Adrenal gland (tissue), 19 donors: ENCODE measurements at places on chromosomes 3 and 15. TPM values are rescaled to one million over a fixed set of nuclear protein-coding genes. Genes with fewer than 3 reads are reported as not detected.

GRCh38 chr15:97189162-97189780 is 771.2 kb upstream of the ARRDC4 start:
- H3K4me3 ChIP-seq: no peak overlapping the region
- no peaks in the 10 kb centered on the region for H3K36me3 ChIP-seq
- no peaks in the 10 kb centered on the region for H3K4me1 ChIP-seq
- no peak for DNase-seq
- H3K27me3 ChIP-seq: no peaks in the 10 kb centered on the region
- no peak overlapping the region for H3K27ac ChIP-seq

- no peaks in the 10 kb centered on the region for H3K36me3 ChIP-seq
- H3K27ac ChIP-seq: no peak overlapping the region
- peaks cover 16% of the 10 kb centered on the region for H3K4me1 ChIP-seq
- no peaks in the 10 kb centered on the region for H3K27me3 ChIP-seq
- DNase-seq: no peak
Measured at GRCh38 chr3:52080830-52081719, 24.7 kb upstream of the DUSP7 start.

DNA sequence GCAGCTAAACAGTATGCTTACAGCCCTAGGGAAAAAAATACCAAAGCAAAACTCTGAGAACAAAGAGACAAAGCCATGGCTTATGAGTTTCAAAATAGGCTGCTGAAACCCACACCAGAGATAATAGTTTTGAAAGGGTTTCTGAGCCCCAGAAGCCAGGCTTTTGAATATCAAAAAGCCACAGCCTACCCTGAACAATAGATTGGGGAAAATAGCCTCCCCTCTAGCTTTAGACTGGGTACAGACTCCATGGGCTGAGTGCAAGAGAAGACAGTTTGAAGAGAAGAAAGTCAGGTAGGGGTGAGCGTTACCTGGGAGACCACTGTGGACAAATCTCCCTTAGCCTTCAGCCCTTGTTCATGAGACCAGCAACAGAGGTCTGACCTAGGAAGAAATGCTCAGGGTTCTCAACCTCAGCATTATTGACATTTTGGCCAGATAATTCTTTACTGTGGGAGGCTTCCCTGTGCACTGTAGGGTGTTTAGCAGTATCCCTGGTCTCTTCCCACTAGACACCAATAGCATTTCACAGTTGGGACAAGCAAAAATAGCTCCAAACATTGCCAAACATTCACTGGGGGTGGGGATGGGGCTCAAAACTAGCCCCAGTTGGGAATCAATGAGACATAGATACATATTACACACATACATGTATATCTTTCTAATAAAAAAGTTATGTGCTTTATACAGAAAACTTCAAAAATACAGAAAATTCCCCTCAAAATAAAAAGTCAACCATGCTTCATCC is 11.6 kb upstream of the TAFA4 start:
- H3K4me3 ChIP-seq: no peak overlapping the region
- no peak overlapping the region for H3K27ac ChIP-seq
- no peaks in the 10 kb centered on the region for H3K4me1 ChIP-seq
- no peak for DNase-seq
- no peaks in the 10 kb centered on the region for H3K27me3 ChIP-seq

DNA sequence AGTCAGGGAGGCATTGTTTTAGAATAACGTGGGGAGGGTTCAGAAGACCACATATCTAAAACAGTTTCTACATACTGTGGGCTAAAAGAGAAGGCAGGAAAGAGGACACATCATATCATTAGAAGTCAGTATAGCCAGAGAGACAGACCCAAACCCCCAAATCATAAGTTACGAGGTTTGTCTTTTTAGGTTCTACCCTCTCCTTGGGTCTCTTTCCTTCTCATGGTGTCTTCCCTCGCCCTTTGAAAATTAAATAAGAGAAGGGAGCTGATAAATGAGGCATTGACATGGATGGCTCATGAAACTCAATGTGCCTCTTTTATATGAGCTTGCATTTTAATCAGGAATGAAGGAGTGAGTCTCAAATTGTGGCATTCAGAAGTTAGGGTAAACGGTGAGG is 3.4 kb downstream of the UPK1B start:
- no peaks in the 10 kb centered on the region for H3K4me1 ChIP-seq
- H3K27ac ChIP-seq: no peak overlapping the region
- DNase-seq: no peak
- H3K4me3 ChIP-seq: no peak overlapping the region
- H3K36me3 ChIP-seq: no peaks in the 10 kb centered on the region

DNA sequence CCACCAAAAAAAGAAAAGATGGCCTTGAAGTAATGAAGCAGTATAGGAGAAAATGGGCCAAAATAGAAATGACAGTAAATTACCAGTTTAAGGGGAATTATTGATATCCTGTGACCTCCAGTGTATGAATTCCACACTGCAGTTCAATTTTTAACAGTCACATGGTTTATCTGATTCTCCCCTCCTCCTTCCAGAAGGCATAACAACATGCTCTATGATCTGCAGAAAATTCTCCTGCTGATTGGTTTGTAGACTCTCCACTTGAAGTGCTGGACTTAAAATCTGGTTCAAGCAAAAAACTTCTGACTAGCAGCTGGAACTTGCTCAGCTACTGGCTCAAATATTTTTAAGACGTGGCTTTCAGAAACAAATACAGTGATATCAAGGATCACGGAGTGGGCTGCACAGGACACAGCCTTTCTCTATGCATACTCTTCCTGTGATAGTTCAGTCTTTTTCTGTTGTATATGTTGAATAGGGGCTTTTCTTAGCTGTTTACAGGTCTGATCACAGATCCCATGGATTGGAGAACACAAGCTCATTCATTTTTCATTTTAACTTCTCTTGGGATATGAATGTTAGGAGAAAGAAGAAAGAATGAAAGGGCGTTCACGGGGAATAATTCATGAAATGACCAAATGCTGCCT is 211.5 kb downstream of the LSAMP start:
- H3K27me3 ChIP-seq: no peaks in the 10 kb centered on the region
- no peaks in the 10 kb centered on the region for H3K4me1 ChIP-seq
- H3K36me3 ChIP-seq: no peaks in the 10 kb centered on the region
- no peak overlapping the region for H3K4me3 ChIP-seq

GRCh38 chr15:31338318-31338878 is 11.8 kb downstream of the KLF13 start:
- peaks cover 79% of the 10 kb centered on the region for H3K4me1 ChIP-seq
- DNase-seq: no peak
- H3K36me3 ChIP-seq: no peaks in the 10 kb centered on the region
- peak overlapping the region; percentile 64 for H3K27ac ChIP-seq
- no peaks in the 10 kb centered on the region for H3K27me3 ChIP-seq

DNA sequence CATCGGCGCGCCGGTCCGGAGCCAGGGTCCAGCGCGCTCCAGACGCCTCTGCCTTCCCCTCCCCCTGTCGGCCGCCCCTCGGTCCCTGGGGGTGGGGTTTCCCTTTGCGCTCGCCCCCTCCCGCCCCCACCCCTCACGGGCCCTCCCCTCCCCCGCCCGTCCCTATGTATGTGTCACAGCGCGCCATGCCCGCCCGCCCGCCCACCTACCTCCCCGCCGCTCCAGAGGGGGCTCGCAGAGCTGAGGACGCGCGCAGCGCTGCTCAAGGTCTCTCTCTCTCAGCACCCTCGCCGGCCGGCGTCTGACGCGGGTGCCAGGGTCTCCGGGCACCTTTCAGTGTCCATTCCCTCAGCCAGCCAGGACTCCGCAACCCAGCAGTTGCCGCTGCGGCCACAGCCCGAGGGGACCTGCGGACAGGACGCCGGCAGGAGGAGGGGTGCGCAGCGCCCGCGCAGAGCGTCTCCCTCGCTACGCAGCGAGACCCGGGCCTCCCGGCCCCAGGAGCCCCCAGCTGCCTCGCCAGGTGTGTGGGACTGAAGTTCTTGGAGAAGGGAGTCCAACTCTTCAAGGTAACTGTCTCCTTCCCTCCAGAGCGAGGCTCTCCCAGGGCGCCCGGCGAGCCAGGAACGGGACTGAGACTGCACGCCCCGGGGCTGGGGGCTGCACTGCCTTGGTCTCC is at the start of gene ACAN:
TSS of gene ACAN (plus strand) at position 196 of the 679 bp plus-strand sequence. CDS start 32,771 bp downstream, outside the sequence.
- DNase-seq: no peak
- H3K27me3 ChIP-seq: peaks cover 40% of the 10 kb centered on the region
- H3K27ac ChIP-seq: no peak within 1 kb of the TSS
- no peak within 1 kb of the TSS for H3K4me3 ChIP-seq

GRCh38 chr3:186487819-186488218 is 56.4 kb downstream of the CRYGS start:
- H3K4me3 ChIP-seq: no peak overlapping the region
- no peaks in the 10 kb centered on the region for H3K36me3 ChIP-seq
- DNase-seq: no peak
- no peaks in the 10 kb centered on the region for H3K4me1 ChIP-seq
- H3K27me3 ChIP-seq: no peaks in the 10 kb centered on the region
- H3K27ac ChIP-seq: no peak overlapping the region

- no peaks in the 10 kb centered on the region for H3K4me1 ChIP-seq
- H3K27ac ChIP-seq: no peak overlapping the region
- no peak overlapping the region for H3K4me3 ChIP-seq
- no peaks in the 10 kb centered on the region for H3K36me3 ChIP-seq
Measured at GRCh38 chr3:54949491-54950044, 21.7 kb upstream of the LRTM1 start.

The PLXND1 gene
- total RNA-seq: 54.8 TPM

- no peaks in the 10 kb centered on the region for H3K36me3 ChIP-seq
- H3K4me1 ChIP-seq: no peaks in the 10 kb centered on the region
- H3K27me3 ChIP-seq: no peaks in the 10 kb centered on the region
- no peak overlapping the region for H3K27ac ChIP-seq
Measured at GRCh38 chr3:115930922-115931321, 307.6 kb downstream of the GAP43 start.

DNA sequence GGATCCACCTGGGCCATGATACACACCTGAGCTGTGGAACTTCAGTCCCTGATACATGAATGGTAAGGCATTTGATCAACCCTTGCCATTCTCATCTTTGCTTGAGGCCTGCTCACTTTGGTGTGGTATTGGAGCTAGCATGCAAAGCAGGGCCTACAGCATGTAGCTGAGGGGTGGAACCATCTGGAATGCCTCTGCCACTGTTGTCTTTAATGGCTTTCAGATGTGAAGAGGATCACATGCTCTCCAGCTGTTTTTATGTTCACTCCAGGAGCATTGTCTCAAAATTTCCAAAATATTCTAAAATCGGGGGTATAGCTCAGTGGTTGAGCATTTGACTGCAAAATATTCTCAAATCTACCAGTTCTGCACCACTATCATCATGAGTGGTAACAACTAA is 64.4 kb upstream of the PHLDB2 start:
- H3K27ac ChIP-seq: no peak overlapping the region
- H3K27me3 ChIP-seq: no peaks in the 10 kb centered on the region
- no peaks in the 10 kb centered on the region for H3K36me3 ChIP-seq
- no peak overlapping the region for H3K4me3 ChIP-seq
- DNase-seq: no peak

The TIMP4 gene
- total RNA-seq: 27.2 TPM

DNA sequence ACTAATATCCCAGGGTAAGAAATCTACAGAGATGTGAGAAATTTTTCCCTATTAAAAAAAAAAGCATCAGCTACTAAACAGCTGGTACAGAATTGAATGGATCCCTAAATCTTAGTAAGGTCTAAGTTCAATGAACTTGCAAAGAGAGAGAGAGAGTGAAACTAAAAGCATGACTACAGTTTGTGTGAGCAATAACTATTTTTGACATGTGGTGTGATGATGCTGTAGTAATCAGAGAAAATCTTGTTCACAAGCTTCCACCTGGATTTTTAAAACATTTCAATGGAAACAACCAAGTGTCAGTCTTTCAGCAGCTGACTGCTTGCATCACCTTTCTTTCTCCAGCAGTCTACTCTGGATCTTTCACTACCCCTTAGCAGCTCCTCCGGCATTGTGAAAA is 45.2 kb upstream of the ABI3BP start:
- H3K4me1 ChIP-seq: no peaks in the 10 kb centered on the region
- no peaks in the 10 kb centered on the region for H3K36me3 ChIP-seq
- H3K27ac ChIP-seq: no peak overlapping the region
- H3K27me3 ChIP-seq: no peaks in the 10 kb centered on the region
- no peak for DNase-seq

- no peak overlapping the region for H3K4me3 ChIP-seq
- H3K27me3 ChIP-seq: no peaks in the 10 kb centered on the region
- no peaks in the 10 kb centered on the region for H3K4me1 ChIP-seq
- H3K36me3 ChIP-seq: no peaks in the 10 kb centered on the region
- no peak for DNase-seq
Measured at GRCh38 chr15:41900526-41901380, 6.9 kb upstream of the SPTBN5 start.

- no peak overlapping the region for H3K4me3 ChIP-seq
- no peak for DNase-seq
- no peaks in the 10 kb centered on the region for H3K27me3 ChIP-seq
- no peaks in the 10 kb centered on the region for H3K36me3 ChIP-seq
- H3K4me1 ChIP-seq: no peaks in the 10 kb centered on the region
Measured at GRCh38 chr3:171234298-171235010, 207.9 kb upstream of the SLC2A2 start.

The SLC28A2 gene
- 0.04 TPM for total RNA-seq

- DNase-seq: no peak
- H3K27ac ChIP-seq: no peak overlapping the region
Measured at GRCh38 chr3:17130956-17131355, 246.2 kb downstream of the PLCL2 start.

- no peak overlapping the region for H3K27ac ChIP-seq
- H3K4me1 ChIP-seq: no peaks in the 10 kb centered on the region
- peak; percentile 39 for DNase-seq
- H3K4me3 ChIP-seq: no peak overlapping the region
- H3K27me3 ChIP-seq: peaks cover 5% of the 10 kb centered on the region
- H3K36me3 ChIP-seq: no peaks in the 10 kb centered on the region
Measured at GRCh38 chr3:193816656-193817311, 223.8 kb downstream of the OPA1 start.

DNA sequence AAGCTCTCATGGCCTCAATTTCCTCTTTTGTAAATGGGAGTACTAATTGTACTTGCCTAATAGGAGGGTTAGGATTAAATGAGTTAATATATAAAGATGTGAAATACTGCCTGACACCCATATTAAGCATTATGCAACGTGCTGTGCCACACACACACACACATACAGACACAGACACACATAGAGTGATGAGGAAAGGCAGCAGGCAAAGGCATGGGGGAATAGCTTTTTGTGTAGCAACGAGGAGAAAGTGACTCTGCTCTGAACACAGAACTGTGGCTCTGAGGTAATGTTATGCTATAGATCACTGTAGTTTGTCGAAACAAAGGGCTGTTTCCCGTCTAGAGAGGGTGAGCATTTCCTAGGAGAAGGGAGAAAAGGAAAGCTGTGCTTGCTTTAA is 233.3 kb upstream of the SLCO3A1 start:
- H3K27ac ChIP-seq: no peak overlapping the region
- DNase-seq: no peak
- peaks cover 5% of the 10 kb centered on the region for H3K27me3 ChIP-seq
- no peaks in the 10 kb centered on the region for H3K4me1 ChIP-seq
- H3K36me3 ChIP-seq: no peaks in the 10 kb centered on the region

GRCh38 chr3:37571269-37571668 is 290.4 kb upstream of the CTDSPL start:
- no peak for DNase-seq
- no peaks in the 10 kb centered on the region for H3K27me3 ChIP-seq
- no peaks in the 10 kb centered on the region for H3K4me1 ChIP-seq
- no peak overlapping the region for H3K4me3 ChIP-seq

The HACL1 gene
- total RNA-seq: 23.6 TPM
